NCI-H748 treated with DMSO at 0.1 percent for 48 hours (cell line): ENCODE measurements at places on chromosomes 11 and 22.

- DNase-seq: no peak
Measured at GRCh38 chr11:37613031-37613430, 1015.0 kb upstream of the RAG2 start.

DNA sequence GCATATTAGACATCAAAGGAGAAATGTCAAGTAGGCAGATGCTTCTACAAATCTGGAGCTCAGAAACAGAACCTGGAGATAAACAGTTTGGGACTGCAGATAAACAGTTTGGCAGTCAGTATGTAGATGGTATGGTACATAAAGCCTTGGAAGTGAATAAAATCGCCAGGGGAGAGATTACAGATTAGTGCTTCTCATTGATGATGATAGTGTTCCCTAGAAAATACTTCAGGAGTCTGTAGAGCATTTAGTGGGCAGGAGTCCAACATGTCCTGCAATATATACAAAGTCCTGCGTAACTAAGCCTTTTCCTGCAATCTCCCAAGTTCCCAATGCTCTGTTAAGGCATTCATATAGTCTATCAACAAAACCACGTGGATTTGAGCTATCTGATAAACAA lies 35.2 kb downstream of the NARS2 start:
- no peak for DNase-seq

DNA sequence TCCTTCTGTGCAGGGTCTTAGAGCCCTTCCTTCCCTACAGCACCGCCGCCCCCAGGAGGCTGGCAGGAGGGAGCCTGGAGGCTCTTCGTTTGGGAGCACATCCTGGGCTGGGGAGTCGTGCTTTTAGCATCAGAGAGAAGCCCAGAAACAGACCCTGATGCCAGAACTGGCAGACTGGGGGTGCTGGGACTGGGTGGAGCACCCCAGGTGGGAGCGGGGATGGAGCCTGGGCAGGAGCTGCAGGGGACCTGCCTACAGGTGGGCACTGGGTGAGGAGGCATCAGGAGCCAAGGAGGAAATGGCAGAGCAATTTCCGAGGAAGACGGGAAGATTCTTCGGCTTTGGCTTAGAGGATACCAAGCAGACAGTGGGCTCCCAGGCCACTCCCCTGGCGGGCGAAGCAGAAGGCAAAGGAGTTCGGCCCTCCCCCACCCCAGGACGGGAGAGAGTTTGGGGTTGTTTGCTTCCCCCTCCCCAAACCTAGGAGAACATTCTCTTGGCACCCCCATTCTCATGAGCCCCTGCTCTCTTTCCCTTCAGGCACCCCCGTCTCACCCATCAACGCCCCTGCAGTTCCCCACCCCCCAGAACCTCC lies 1.1 kb downstream of the SYT7 start:
- no peak for DNase-seq

- no peak for DNase-seq
Measured at GRCh38 chr22:48942698-48943566, 884.7 kb downstream of the BRD1 start.

DNA sequence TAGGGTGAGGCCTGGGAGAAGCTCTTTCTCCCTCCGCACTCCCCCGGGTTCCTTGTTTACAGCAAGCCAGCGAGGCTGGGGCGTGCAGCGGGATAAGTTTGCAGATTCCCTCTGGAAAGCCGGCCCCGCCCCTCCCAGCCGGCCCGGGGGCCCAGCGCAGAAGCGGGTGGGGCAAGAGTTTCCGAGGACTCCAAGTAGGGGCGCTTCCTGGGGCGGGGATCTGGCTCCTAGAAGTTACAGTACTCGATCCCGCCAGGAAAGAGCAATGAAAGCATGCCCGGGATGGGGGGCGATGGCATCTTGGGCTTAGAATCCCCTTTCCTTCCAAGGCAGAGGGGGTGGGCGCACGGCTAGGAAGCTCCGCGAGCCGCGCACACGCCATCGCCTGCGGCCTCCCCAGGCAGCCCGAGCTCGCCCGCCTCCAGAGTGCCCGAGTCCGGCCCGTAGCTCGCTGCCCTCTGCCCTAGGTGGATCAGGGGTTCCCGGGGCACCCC lies 385 bp downstream of the TST start:
- DNase-seq: no peak

DNA sequence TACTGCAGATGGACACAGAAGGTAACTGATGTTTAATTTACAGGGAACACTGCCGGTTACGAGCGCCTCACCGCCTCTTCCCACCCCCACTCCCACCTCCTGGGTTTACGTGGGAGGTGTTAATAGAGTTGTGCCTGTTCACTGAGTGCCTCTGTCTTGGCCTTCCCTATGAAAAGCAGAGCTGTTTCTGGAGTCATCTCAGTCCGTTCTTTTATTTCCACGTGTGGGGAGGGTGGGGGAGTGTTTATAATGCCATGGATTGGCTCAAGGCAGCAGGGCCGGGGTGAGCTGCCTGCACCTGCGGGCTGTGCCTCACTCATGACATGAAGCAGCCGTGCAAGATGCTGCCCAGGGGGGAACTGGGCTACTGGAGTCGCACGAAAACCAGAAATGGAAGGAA lies 322.7 kb downstream of the CADM1 start:
- DNase-seq: no peak

- no peak for DNase-seq
Measured at GRCh38 chr22:44918166-44918924, 91.5 kb downstream of the PHF21B start.

DNA sequence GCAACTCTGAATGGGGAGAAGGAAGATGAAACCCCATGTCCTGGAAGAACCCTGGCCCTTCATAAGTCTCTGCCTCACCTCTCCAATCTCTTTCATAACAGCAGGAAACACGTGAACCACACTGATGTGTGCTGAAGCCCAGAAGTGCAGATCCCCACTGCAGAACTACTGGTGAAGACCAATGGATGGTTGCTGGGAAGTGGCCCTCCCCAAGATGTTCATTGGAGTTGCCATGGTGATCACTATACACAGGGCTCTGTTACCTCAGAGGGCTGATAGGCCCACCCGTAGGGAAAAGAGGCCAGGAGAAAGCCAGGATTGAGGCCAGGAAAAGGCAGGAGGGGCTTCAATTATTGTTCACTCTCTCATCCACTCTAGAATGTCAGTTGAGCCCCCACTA lies 11.6 kb downstream of the TST start:
- peak; percentile 2 for DNase-seq

DNA sequence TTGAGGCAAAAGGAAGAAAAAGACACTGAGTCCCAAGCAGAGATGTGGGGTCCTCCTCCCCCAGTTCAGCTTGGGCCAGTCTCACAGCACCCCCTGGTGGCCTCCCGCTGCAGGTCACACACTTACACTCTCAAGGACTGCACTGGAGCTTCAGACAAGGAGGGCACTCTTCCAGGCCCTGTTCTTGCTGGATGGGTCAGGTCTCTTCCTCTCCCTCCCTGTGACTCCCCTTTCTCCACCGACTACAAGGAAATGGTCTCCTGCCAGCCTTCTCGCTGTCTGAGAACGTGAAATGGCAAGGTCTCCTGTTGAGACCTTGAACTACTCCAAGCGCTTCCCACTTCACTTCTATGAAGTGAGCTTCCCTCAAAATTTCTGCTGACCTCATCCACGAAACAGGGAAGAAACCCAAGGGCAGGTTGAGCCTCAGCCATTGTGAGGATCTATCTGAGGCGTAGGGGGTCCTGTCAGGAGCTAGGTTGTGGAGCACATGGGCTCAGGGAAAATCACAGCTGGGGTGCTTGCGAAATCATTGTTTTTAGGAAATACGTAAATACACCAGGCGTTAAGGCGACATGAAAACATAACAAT lies 11.2 kb upstream of the IGLL1 start:
- no peak for DNase-seq

DNA sequence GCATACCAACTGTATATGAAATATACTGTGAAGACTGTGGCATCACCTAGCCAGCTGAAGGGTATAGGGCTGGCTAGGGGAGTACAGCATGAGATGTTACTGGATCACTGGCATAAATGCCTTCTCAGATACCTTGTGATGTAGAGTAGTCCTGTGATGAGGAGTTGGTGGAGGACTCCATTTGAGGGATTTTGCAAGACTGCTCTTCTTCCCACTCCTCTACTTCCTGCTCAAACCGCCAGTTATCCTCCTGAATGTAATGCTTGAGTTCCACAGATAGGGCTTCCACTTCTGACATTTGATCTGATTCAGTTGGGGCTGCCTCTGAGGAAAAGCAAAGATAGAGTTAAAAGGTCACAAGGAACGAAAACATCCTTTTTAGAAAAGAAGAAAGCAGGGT lies 29.3 kb downstream of the CLDN25 start:
- DNase-seq: no peak

DNA sequence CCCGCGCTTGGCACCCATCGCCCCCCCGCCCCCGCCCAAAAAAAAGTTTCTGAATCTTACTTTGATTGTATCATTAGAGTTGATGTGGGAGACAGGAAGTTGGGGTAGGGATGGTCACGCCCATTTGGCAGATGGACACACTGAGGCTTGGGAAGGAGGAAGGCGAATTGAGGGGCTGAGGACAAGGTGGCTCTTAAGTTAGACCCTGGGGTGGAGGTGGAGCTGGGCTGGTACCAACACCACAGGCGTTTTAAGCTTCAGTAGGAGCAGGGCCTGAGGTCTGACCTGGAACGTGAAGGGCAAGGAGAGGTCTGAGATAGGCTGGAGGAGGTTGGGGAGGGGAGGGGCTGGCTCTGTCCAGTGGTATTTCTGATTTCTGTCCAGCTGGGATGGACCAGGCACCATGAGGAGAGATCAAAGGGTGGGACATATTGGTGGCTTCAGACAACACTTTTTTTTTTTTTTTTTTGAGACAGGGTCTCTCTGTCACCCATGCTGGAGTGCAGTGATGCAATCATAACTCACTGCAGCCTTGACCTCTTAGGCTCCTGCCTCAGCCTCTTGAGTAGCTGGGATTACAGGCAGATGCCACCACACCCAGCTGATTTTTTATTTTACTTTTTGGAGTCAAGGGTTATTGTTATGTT lies 799 bp upstream of the CDC42BPG start:
- no peak for DNase-seq

DNA sequence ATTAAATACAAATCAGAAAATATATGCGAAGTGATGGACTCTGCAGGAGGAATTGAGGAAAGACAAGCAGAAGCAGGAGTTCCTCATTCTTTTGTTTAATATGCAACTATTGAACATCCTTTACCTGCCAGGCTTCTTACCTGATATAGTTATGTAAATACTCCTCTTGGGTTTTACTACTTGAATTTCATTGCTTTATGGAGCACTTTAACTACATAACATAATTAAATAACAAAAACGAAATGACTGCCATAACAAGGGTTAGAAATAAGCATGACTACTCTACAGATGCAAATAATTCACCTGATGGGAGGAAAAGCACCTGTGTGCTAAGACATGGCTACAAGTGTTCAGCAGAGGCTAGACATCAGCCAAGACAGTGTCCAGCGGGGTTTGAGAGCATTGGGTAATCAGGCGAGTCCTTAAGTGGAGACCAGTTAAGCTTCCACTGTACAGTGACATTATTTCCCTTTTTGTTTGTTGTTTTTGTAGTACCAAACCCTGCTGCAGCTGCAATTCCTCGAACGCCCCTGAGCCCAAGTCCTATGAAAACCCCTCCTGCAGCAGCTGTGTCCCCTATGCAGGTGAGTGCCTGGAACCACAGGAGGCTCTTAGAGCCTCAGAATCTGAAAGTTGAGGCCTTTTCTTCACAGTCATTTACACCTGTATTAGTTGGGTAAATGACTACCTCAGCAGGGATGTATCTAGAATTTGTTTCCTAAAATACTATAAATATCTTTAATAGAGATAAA lies 67.4 kb downstream of the SPECC1L start:
- DNase-seq: no peak
